ENCODE measurements at places on chromosomes 11 and 22.

DNA sequence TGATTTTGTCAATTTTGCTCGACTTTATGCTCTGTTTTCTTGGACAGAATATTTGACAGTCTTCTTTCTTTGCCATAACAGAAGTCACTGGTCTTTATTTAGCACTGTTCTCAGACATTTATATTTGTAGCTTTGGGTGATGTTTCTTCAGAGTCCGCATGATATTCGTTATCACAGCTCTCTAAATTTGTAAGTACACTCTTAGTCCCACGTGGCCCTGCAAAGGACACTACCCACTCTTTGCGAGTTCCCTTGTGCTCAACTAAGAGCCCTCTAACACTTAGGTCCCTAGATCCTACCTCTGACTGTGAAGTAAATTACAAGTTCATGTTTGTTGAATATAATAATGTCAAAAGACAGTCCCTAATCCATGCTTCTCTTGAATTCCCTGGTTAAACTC, 651.9 kb downstream of the NTM start:
- no peak for DNase-seq

- DNase-seq: no peak
These were observed 3.9 kb upstream of the RAB38 start for GRCh38 chr11:88179141-88179540.

- DNase-seq: no peak
These were observed 1183.6 kb downstream of the BRD1 start for GRCh38 chr22:48644108-48644507.

DNA sequence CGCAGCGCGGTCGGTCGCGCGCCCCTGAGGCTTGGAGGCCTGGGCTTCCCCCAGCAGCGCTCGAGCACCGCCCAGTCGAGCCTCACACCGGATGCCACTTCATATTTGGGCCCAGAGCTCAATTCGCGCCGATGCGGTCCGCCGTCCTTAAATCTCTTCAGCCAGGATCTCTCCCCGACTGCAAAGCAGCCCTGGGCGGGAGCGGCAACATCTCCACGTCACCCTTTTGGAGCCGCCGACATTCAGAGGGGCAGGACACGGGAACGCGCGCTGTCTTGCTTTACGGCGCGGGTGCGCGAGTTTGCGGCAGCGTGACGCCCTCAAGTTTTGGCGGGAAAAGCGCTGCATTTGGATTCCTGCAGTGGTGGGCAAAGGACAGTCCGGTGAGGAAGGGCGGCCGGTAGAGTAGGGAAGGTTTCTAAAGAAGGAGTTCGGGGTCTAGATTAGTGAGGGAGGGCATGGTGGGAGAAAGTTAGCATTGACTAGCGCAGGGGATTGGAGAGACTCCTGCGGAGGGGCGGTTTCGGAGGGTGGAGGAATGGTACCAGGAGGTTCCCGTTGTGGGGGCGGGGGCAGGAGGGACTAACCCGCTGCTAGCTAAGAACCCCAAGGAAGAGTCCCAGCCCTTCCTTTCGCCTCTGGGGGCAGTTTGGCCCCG, 796 bp downstream of the CHEK1 start:
- peak; percentile 77 for DNase-seq

GRCh38 chr11:13868710-13869397, 93.7 kb upstream of the SPON1 start:
- DNase-seq: no peak
